ENCODE measurements at places on chromosomes 1 and 21. TPM values are rescaled to one million over a fixed set of nuclear protein-coding genes. Genes with fewer than 3 reads are reported as not detected.

A3GALT2 gene
- total RNA-seq = 0.71 TPM

PGLYRP3 gene
- not detected for total RNA-seq

GRCh38 chr1:30969903-30970302, 61.3 kb upstream of the SDC3 start:
- DNase-seq = no peak

GRCh38 chr1:15329104-15329820, 80.4 kb upstream of the EFHD2 start:
- no peak for DNase-seq

- no peak for DNase-seq
Observed at GRCh38 chr1:156115514-156116374, 1.2 kb downstream of the LMNA start.

DNA sequence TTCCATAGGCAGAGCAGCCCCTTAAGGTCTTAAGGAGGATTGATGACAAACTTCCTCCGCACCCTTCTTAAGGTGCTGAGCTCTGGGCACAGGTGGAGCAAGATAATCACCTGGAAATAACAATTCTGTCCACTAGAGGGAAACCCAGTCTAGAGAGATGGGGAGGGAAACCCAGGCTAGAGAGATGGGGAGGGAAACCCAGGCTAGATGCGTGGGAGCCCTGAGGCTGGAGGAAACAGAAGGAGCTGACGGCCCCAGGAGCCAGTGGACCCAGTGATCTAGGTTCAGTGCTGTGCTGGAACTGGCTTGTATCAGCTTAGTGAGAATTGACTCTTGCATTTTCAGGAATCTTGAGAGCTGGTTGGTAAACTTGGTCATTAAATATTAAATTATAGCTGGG, 17.8 kb upstream of the MYCL start:
- DNase-seq = no peak
